ENCODE measurements at places on chromosomes 2 and 18.

GRCh38 chr2:105760191-105760590, 15.5 kb downstream of the NCK2 start:
- no peak for DNase-seq

DNA sequence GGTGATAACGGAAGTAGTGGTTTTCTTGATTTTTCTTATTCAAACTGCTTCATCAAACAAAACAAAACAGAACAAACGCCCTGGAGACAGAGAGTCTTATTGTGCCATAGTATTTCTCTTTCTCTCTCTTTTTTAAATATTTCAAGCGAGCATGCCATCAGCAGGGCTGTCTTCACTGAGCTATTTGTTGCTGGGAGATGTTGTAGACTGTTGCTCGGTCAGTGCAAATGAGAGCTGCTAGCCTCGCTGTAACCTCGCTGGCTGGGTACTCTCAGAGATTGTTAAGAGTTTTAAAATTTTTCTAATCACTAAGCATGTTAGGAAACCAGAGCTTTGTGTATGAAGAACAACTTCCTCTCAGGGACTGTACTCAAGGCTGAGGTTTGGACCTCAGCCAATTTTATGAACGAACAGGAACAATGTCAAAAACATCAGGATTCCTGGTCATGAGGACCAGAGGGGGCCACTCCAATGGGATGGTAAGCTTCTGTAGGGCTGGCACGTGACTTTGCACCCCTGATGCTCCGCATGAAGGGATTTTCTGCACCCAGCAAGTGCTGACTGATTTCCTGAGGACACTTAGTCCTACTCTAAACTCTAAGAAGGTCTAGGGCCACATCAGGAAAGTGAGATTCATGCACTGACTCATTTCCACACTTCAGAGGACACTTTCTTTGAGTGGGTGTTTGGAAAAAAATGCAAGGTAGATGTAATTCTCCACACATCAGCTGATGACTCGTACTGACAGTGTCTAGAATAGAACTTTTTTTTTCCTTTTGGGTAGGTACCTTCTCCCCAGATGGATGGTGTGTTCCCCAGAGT, 59.8 kb upstream of the IL1R1 start:
- DNase-seq, result no peak

- no peak for DNase-seq
Measured at GRCh38 chr18:26723981-26724380, 141.5 kb downstream of the AQP4 start.

DNA sequence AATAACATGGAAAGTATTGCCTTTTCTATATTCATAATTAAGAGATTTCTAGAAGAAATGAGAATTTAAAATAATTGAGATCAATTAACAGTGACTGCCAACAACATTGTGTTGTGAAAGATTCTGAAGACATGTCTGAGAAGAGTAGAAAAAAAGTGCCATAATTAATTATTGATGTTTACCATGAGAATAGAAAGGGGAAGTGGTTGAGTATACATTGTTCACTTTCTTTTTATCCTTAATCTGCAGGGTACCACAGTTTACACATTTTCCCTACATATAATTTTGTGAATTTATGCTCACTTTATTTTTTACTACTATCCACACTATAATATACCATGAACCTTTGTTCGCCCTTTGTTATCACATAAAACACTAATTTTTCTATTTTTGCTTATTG, 47.1 kb upstream of the UBE2E3 start:
- DNase-seq, result no peak

DNA sequence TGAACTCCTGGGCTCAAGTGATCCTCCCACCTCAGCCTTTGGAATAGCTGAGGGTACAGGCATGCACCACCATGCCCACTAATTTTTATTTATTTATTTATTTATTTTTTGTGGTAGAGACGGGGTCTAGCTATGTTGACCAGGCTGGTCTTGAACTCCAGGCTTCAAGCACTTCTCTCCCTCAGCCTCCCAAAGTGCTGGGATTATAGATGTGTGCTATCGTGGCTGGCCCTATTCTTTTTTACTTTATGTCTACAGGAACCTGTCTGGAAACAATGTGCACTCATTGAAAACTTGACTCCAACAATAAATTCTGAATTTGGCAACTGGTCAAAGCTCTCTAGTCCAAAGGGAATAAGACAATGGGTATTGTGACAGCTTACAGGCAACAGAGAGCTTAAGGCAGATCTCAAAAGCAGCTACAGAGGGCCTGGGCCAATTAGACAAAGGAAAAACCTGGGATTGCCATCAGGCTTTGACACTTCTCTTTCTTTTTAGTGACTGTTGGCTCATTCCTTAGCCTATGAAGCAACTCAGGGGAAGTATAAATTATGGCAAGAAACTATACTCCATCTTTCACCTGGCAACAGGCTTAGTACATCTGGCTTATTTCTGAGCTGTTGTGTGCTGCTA, 55.1 kb upstream of the RAPGEF4 start:
- no peak for DNase-seq
